ENCODE measurements at places on chromosomes 1 and 21.

- DNase-seq = no peak
Observed at GRCh38 chr1:43506233-43506632, 24.4 kb upstream of the PTPRF start.

GRCh38 chr1:111196213-111196612 is 4.2 kb downstream of the DENND2D start:
- no peak for DNase-seq

- no peak for DNase-seq
Observed at GRCh38 chr1:247077876-247078257, 744 bp downstream of the ZNF670 start.

DNA sequence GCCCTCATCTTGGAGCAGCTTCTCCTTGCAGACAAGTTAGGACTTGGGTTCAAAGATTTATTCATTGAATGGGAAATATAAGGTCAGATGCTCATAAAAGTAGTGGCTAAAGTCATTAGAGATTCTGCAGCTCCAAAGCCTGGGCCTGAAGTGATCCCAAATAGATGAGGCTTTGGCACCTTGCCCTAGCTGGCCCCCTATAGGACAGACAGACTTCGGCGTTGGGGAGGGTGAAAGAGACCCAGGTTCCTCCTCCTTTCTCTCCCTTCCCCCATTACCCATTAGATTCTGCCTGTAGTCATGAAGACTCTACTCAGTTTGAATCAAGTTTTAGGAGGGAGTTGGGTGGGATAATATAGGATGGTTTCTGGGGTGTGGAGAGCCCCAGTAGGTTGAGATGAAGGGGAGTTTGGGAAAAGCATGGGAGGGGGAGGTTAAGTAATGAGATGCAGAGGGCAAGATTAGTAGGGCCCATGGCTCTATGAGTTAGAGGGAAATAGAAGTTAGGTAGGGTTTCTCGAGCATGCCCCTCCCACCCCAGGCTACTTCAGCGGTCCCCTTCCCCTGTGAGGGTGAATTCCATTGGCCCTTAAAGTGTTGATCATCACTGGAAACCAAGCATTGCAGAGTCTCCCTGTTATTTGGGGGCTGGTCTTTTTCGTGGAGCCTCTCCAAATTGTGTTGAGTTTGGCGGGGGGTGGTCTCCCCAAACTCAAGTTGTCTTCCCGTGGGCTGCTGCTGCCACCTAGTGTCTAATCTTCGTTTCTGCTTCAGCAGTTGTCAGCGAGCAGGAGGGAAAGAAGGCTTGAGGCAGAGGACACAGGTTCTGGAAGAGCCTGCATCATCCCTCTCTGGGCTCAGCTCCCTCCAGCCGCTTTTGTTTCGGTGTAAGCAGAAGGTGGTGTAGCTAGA is 2.1 kb upstream of the AHDC1 start:
- peak; percentile 69 for DNase-seq

GRCh38 chr1:204477036-204477740 is 17.4 kb downstream of the PIK3C2B start:
- DNase-seq = no peak

DNA sequence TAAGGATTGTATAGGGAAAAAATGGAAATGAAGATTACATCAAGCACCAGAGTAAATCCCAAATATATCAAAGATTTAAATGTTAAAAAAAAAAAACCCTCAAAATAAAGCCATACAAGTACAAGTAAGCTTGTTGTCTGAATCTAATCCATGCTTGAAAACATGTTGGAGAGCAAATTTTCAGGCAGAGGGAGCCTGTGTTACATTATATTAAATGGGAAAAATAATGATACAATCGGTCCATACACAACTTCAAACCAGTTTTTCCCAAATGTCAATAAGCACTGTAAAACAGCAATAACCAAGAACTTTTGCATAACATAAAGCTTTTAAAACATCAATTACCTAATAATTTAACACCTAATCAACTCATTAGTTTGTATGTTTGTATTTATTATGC is 949.4 kb upstream of the ADGRL4 start:
- DNase-seq = no peak
